ENCODE measurements at places on chromosomes 3 and 15. TPM values are rescaled to one million over a fixed set of nuclear protein-coding genes. Genes with fewer than 3 reads are reported as not detected.

Gene MITF
- total RNA-seq, result not detected

Gene GPR171
- 218 TPM for total RNA-seq

Gene IL5RA
- not detected for total RNA-seq

Gene A4GNT
- not detected for total RNA-seq

Gene PIERCE2
- total RNA-seq, result not detected

Gene LIPC
- 5.3 TPM for total RNA-seq

Gene DGKG
- 0.66 TPM for total RNA-seq

Gene SLCO3A1
- 32.0 TPM for total RNA-seq

Gene SCAANT1
- total RNA-seq, result not detected

All from activated CD8-positive, alpha-beta memory T cell treated with anti-CD3 and anti-CD28 coated beads, Interleukin-2, amount 10 ng/mL, durations not matched to agents 7 days and 5 days (primary cell).